ENCODE measurements at places on chromosomes 6 and 20.
A peak's percentile ranks its signal among the peaks of the same experiment; 100 is the strongest.

DNA sequence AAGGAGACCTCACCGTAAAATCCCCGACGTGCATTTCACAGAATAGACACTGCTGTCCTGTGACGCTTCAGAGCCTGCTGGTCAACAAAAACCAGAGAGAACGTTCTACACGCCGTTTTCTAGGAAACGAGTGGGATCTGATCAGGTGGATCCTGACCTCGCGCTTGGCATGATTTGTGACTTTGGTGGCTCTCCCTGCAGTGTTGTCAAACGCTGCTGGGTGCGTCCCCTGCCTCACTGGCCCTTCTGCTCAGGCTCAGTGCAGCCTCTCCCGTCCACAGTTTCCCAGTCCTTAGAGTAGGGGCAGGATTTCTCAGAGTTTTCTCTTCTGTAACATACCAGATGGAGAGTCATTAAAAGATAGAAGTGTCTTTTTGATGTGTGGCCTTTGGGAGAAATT lies 27.6 kb upstream of the IRF4 start:
- no peak for DNase-seq

DNA sequence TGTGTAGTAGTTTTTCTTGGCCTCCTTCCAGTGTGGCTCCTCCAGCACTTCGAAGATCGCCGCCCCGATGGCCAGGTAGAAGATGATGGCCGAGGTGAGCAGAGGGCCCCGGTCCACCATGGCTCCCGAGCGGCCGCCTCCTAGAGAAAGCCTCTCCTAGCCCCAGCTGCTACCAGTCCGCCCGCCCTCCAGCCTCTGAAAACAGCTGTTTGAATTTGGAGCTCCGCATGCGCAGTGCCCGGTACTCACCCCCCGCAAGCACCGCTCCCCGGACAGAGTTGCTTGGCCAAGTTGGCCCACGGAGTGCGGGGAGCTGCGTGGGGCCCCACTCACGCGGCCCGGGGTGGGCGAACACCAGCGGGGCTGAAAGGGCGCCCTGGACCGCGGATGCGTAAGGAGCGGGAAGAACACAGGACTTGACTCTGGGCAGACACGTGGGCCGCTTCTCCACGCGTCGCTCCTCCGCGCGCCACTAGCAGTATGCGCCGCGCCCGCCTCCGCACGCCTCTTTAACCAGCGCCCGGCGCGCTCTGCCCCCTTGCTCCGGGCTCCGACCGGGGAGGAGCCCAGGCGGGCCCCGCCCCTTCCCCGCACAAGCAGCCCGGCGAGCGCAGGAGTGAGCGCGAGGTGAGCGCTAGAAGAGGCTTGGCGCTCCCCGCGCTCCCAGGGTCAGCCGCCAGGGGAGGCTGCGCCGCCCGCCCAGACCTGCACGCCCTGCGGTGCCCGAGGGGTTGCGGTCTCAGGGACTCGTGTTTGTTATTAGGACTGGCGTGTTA lies at the start of gene KCNK5:
TSS of gene KCNK5 (minus strand) at position 484 of the 776 bp plus-strand sequence. CDS start at position 120, 364 bp downstream.
- peak; percentile 56 for DNase-seq

GRCh38 chr6:1399085-1399780 lies 9.9 kb downstream of the FOXF2 start:
- no peak for DNase-seq

- no peak for DNase-seq
These were observed 374.5 kb downstream of the TAF4 start for GRCh38 chr20:61690993-61691838.

DNA sequence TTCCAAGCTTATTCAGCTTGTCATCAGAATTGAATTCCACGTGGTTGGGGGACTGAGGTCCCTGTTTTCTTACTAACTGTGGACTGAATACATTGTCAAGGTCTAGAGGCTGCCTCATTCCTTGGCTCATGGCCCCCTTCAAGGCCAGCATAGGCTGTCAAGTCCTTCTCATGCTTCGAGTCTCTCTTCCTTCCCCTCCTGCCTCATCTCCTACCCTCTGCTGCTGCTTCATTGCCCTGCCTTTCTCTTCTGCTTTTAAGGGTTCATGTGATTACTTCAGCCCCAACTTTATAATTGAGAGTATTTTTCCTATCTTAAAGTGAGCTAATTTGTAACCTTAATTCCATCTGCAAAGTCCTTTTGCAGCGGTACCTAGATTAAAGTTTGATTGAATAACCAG lies 27.6 kb upstream of the ZNF831 start:
- DNase-seq: no peak

DNA sequence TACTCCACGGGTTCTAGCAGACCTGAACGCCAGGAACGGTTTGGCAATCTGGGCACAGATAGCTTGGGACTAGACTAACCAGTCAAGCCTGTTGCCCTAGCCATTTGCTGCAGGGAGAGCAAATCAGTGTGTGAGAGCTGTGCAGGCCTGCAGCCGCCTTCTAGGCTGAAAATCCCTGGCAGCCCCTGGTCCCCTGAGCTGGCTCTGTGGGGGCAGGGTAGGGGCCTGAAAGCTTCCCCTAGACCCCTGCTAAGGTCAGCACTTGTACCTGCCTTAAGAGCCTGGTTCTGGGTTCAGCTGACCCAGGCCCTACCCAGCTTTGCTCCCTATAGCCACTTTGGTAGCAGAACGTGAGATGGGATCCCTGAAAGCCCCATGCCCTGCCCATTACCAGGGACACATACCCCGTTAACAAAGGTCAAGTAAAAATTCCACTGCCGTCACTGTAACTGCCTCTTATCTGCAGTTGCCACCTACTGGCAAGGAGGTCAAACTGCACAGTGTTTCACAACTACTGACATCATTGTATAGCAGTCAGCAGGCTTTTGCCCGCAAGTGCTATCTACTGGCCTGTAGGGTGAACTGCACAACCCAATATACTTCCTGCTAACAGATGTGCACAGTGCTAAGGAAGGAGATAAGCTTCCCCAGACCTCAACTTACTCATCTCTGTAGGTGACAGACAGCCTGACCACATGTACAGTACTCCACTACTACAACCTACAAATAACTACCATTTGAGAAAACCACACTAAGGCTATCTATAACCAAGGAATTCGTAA lies 95.1 kb upstream of the OLIG3 start:
- peak; percentile 36 for DNase-seq

DNA sequence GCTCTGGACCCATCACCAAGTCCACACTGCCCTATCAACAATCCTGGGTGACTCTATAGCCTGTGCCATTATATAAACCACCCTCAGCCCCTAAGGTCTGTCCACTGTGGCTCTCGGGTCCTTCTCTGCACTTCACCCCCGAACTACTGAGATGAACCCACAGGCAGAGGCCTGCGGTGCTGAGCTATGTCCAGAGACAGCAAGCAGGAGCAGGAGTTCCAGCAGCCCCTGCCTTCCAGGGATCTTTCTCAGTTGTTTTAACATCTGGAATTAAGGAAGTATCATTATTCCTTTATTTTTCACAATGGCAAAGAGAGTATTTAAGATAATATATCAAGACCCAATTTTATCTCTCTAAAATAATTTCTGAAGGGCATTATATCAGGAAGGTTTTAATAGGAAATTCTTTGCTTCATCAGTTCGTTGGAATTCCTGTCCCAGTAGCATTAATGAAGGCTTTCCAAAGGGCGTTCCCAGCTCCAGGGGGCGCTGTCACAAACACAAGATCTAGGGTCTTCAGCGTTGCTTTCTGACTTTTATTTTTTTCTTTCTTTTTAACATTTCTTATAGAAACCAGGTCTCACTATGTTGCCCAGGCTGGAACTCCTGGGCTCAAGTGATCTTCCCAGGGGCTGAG lies 27.3 kb downstream of the RRBP1 start:
- no peak for DNase-seq

DNA sequence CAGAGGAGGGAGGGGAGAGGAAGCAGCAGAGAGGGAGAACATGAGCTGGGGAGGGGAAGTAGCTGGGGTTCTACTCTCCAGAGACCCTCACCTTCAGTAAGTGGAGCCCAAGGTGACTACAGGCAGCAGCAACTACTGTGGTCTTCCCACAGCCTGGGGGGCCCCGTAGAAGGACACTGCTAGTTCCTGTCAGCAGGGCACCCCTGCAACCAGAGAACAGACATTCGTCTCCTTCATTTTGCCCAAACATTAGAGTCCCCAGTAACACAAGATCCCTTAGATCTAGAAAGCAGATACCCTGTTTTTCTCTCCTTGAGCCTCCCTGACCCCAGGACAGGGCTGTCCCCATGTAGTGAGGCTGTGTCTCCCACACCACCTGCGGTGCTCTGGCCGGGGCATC lies 8.2 kb downstream of the GNMT start:
- DNase-seq: no peak
